ENCODE measurements at places on chromosomes 11 and 22.

DNA sequence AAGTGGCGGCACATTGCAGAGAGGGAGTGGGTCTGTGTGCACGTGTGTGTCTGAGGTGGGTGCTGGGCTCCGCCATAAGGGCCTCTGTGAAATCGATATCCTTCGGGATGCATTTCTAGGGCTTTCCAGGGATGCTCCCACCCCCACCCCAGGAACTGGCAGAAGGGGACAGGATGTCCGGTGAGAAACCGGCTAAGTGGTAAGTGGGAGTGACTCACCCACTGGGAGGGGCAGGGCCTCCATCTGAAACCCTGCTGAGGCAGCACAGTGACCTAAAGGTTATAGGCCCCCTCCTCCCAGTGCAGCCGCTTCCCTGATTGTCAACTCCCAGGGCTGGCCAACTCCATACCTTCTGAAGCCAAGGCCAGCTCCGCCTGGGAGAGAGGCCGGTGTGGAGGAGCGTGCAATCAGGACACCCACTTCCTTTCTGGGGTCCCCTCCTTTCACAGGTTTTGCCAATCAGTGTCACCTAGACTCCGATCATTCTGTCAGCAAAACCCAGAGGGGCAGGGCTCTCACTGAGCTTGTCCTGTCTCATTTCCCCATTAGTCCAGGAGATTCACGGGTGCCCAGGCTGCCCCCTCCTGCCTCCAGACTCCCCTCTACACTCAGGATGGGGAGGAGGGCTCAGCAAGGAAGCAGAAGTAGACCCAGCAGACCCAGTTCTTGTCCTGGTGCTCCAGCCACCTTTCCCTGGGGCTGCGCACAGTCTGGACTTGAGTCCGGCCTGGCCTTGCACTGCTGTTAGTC is 44.5 kb downstream of the NECTIN1 start:
- DNase-seq, result no peak

DNA sequence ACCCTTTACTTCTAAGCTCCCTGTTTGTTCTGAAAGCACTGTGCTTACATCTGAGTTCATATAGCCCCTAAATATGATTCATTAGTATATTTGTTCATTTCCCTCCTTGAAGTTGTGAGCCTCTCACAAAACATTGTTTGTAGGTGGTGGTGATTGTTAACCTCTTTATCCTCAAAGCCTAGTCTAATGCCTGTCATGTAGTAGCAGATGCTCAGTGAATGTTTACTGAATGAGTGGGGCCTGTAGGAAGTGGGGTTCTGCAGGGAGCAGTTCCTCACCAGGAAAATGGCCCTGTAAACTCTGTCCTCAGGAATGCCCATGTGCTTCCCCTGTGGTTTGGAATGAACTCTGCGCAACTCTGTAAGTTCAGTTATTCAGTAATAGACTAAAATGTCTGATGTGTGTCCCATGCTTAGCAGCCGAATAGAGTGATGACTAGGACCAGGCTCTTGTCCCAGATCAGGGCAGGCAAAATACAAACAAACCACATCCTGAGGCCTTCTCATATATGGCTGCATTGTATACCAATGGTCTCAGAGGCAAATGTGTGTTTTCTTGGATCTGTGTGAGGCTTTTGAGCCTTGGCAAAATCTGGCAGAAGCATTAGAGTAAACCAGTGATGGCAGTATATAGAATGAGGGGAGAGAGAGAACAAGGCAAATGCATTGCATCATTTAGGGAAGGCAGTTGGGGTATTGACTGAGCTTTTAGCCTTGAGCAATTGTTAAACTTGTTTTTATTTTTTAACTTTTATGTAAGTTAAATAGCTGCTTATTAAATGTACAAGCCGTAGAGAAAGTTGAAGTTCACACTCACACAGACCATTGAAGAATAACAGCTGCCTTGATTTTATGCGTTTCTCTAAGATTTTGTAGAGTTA is 91.4 kb upstream of the BIRC3 start:
- no peak for DNase-seq

GRCh38 chr22:46775850-46776826 is 13.7 kb downstream of the TBC1D22A start:
- no peak for DNase-seq

GRCh38 chr22:43293655-43294392 is 49.3 kb downstream of the SCUBE1 start:
- no peak for DNase-seq

GRCh38 chr11:115334932-115335788 is 169.1 kb downstream of the CADM1 start:
- DNase-seq, result peak; percentile 12

DNA sequence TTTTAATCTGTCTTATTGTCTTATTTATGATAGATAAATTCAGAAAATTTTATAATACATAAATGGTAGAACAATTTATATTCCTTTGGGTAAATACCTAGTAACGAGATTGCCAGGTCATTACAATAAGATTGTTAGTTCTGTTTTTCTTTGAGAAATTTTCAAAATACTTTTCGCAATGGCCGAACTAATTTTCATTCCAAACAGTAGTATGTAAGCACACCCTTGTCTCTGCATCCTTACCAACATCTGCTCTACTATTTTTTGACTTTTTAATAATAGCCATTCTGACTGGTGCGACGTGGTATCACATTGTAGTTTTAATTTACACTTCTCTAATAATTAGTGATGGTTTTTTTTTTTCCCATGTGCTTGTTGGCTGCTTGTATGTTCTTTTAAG is 351.4 kb upstream of the LUZP2 start:
- DNase-seq, result no peak

DNA sequence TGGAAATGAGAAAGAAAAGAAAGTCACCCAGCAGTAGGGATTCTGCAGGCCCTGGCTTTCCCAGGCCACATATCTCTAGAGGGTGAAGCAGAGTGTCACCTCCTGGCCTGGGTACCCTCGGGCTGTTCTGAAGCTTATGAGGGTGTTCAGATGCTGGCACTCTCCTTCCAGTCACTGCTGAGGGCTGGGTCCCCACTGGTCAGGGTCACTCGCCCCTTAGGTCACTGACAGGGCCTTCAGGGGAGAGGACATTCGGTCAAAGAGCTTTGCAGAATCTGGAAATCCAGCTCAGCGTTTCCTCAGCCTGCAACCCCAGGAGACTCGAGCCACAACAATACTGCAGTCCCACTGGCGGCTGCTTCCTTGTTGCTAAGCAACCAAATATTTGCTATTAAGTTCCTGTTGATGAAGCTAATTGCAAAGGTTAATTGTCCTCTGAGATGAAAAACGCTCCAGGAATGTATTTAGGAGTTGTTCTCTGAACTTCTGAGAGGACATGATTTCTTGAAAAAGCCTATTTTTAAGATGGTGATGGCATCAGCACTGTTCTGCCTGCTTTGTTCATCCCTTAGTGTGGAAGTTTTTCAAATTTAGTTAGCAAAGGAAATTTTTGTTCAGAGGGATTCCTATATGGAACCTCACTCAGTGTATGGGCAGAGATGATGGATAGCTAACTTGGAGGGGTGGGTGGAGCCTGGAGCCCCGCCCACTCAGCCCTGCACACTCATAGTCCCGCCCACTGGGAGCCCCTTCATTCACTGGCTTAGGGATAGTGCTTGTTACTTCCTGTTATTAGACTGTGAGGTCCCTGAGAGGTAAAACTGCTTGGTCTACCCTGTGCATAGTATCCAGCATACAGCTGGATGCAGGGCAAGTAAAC is 109.2 kb downstream of the CSNK2A3 start:
- DNase-seq, result peak; percentile 88
